ENCODE measurements at places on chromosomes 5 and 9.
A peak's percentile ranks its signal among the peaks of the same experiment; 100 is the strongest.

DNA sequence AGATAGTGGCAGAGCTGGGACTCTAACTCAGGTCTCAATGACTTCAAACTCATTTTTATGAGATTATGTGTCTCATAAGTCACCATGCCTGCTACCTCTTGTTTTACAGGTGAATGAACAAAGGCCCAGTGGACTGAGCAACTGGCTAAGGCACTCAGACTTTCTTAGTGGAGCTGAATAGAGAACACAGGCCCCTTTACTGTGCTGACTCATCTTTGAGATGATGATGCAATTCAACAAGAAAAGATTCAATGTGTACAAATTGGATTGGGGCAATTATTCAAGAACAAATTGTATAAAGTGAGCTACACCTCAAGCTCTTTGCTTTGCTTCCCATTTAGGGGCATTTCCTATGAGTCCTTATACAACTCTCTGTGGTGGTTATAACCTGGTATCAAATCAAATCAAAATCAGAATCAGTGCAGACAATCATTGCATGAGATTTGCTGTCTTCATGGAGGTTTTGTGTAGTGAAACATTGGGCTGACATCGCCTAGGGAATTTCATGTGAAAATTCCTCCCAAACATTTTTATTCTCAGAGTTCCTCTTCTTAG lies 84.3 kb upstream of the PPP2R2B start:
- DNase-seq: no peak

GRCh38 chr9:98442114-98442513 lies 186.7 kb upstream of the TBC1D2 start:
- no peak for DNase-seq

- DNase-seq: no peak
Measured at GRCh38 chr9:127163409-127163808, 41.0 kb upstream of the ANGPTL2 start.

DNA sequence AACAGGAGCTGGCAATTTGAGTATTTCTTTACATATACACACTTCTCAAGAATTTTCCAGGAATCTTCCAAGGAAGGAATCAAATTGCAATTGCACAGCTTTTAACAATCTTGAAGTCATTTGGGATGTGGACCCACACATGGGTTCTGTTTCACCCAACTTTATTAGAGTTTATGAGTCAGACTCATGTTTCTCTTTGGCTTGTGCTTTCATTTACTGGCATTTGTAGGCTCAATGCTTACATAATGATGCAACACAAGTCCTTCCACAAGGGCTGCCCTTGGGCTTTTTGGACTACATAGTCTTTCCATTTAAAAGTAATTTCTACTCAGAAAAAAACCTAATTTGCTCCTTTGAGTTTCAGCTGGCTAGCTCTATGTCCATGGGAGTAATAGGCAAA lies 4.6 kb upstream of the CDC37L1 start:
- no peak for DNase-seq

DNA sequence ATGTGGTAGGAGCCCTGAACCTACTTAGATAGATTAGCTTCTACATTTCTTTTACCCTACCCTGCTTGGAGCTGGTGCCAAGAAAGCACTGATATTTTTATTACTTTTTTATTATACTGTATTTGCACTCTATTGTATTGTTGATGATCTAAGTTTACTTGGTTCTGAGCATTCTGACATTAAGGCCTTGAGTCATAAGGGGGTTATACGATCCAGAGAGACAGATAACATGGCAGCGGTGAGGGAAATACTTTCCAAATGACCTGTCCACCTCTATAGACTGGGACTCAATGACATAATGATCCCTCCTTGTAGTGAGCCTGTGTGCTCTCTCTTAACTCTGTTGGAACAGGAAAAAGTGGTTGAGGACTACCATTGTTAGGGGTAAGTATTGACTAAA lies 176.3 kb downstream of the MAN2A1 start:
- DNase-seq: no peak

- no peak for DNase-seq
Measured at GRCh38 chr9:91825866-91826265, 124.2 kb downstream of the ROR2 start.

- DNase-seq: no peak
Measured at GRCh38 chr5:80565330-80565729, 4.8 kb downstream of the ANKRD34B start.

DNA sequence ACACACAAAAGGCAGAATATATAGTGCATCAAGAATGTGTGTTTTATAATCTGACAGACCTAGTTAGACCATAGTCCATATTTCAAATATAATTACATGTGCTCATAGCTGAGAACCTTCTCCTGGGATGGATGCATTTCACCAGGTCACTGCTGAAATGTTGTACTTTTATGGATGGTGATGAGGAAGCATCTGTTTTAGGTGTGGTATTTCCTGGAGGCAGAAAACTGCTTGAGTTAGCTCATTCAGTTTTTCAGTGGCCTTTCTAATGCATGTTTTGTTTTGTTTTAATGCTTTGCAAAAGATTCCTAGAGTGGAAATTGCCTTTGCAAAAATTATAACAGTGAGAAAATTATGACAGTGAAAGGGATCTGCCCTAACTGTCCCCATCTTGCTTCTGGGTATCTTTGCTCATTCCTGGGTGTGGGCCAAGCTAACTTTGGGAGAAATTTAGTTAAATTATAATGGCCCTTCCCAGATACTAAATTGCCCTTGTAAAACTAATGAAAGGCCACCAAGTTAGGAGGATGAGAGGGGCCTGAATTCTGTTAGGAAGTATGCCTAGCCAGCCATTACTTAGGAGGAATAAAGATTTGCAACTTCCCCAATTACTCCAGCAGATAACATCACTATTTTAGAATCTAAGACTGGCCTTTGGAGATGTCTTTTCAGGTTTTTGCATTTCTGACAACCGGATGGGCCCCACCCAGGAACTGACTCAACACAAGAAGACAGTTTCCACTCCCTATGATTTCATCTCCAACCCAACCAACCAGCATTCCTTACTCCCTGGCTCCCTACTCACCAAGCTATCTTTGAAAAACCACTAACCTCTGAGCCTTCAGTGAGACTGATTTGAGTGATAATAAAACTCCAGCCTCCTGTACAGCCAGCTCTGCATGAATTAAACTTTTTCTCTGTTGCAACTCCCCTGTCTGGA lies 7.0 kb upstream of the IL12B start:
- DNase-seq: no peak

DNA sequence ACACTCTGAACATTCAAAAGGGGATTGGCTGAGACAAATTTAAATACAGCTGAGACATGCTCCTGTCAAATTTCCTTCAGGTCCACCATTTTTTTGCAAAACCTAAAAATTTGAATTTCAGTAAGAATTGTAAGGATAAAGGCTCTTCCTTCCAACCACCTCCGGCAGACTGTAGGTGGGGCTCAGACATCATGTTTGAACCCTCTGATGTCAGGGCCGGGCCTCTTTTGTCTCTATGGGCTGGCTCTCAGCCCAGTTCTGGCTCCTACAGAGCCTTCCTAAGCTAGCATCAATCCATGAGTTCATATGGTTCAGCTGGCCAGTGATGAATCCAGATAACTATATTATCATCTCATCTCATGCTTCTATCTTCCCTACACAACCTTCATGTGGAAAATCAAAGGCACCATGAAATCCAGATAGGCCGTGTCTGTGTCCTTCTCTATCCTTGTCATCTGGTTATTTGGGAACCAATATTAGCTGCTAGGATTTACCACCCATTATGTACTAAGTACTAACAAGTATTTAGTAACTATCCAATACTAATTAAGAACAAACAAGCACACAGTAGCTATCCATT lies 44.2 kb downstream of the NIPSNAP3B start:
- no peak for DNase-seq

- peak; percentile 55 for DNase-seq
Measured at GRCh38 chr9:89410641-89411350, 87.1 kb downstream of the SEMA4D start.

DNA sequence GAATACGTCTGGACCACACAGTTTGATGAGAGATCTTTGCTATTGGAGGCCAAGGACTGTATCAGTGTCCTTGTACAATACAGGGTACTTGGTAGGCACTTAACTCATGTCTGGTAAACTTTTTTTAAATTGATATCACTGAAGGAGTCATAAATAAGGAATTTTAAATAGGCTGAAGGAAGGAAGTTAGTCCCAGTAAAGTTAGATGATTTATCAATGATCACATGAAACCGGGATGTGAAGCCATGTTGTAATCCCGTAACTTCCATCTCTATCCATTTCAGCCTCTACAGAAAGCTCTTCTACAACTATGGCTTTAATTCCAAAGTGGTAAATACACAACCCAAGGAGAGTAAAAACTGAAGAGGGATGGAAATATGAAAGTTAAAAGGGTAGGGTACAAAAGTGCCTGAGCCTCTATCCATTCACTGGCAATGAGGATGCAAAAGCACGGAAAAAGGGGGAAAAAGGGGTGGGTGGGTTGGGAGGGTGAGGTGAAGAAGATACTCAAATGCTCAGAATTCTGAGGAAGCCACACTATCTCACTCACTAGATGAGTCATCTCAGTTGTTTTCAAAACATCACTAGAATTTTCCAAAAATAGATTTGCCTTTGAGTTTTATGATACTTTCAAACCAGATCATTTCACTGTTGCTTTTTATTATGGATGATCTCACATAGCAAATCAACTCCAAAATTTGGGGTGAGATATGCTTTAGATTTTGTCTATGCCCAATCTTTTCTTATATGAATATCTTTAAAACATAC lies 1053.5 kb downstream of the NR2F1-AS1 start:
- no peak for DNase-seq

DNA sequence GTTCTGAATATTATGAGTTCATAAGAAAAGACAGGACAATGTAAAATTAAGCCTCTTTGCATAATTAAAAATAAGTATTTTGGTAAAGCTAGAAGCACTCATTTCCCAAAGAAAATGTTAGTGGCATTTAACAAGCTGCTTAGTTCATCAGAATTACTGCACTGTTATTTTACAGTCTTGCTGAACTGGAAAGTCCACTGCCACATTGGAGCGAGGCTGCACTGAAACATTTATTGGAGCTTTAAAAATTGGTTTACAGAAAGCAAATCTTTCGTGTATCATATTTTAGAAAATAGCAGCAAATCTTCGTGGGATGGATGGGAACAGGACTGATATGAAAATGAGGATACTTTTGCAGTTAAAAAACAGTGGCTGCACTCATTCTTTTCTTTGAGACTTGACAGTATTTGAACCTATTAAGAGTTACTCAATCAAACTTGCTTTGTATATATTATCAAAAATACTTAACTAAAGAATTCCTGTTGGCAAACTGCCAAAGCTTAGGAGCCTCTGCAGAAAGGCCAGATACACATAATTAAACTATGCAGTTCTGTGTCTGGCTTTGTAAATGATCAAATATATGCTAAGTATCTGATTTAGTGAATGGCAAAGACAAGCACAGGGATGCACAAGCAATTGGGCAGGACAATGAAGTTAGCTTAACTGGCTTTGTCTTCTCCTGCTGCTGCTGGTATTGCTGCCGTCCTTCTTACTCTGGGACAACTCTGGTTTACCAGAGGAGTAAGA lies 16.5 kb upstream of the FBXL7 start:
- DNase-seq: no peak

- peak; percentile 6 for DNase-seq
Measured at GRCh38 chr5:172437445-172438318, 16.6 kb downstream of the SH3PXD2B start.

DNA sequence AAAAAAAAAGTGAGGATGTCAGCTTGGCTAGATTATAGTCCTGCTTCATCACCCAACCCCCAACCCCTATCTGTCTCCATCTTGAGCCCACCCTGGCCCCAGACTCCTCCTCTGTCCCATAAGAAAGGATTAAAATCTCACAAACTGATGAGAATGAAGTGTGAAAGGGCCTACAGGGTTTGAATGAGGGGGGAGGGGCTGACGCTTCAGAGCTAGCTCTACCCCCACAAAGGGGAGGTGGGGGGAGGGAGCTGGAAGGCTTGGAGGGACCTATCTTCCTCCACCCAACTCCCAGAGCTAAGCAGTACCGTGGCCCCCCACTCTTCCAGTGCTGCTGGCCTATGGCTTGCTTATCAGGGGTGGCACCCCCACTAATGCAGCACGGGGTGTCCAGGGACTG lies 43.7 kb upstream of the HAND1 start:
- DNase-seq: no peak

DNA sequence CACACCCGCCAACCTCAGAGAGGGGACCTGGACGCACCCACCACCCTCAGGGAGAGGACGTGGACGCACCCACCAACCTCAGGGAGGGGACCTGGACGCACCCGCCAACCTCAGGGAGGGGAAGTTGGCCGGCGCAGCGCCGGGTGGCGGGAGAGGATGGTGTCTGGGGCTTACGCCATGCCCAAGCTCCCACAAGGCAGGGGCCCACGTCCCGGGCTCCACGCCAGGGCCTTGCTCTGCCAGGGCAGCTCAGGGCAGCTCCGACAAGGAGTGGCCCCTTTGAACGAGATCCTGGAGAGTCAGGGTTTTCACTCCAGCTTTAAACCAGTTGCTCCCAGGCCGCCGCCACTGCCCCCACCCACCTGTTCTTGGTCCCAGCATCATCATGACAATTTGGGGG lies 32.2 kb upstream of the SLC12A7 start:
- DNase-seq: no peak

DNA sequence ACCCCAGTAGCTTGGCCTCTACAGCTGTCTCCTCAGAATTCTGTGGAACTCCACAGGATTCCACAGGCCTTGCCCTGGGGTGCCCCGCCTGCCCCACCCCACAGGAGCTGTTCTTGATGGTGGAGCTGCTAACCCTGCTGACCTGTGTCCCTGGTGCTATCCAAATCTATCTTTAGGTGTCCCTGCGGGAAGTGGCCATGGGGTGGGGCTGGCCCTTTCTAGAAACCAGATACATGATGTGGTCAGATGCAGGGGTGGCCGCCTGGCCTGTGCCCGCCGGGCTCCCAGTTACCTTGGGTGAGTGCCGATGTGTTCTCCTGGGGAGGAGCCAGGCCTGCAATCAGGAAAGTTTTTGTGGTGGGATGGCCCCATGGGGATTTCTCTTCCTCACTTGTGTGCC lies 34.2 kb downstream of the WNK2 start:
- DNase-seq: no peak
